GM10248 (cell line): ENCODE measurements at places on chromosomes 7 and 10.

- no peak for DNase-seq
Measured at GRCh38 chr10:98713586-98713985, 266.9 kb upstream of the HPS1 start.

GRCh38 chr10:17871036-17871435, 61.9 kb downstream of the MRC1 start:
- DNase-seq = no peak

DNA sequence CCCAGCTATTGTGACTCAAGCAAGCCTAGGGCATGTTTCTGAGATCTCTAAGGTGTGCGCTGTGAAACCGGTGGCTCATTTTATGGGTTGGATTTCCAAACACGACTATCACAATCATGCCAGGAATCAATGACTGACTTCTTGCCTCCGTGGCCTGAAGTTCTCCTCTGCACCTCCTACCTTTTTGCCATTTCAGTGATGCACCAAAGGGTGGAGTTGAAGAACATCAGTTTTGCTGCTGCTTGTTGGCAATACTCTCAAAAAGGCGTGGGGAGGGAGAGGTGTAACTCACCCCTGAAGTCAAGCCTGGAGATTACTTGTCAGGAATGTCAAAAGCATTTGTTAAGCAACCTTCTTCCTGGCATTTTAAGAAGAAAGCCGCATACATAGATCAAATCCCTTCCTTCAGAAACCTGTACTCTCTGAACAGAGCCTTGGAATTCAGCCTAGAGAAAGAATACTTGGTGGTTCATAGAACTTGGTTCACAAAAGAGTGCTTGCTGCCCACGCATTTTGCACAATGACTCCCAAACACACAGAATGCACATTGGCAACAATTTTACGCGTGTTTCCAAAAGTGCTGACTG, 41.0 kb downstream of the KIAA1217 start:
- DNase-seq = no peak

GRCh38 chr10:31623466-31623865, 304.4 kb downstream of the ZEB1 start:
- no peak for DNase-seq

DNA sequence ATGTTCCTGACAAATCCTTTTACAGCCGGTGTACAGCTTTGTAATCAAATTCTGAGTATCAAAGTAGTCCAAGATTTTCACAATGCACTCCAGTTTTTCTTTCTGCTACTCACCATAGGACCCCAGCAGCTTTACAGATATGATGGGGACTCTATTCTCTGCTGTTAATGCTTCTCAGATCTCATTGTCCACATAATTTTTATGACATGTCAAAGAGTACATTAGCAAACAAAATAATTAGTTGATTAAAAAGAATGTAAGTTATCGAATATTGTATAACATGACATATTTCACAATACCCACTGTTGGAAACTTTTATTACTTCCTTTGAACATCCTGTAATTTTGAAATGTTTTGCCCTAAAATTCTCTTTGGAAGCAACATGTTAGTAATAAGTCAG, 81.4 kb upstream of the KIAA1217 start:
- no peak for DNase-seq

DNA sequence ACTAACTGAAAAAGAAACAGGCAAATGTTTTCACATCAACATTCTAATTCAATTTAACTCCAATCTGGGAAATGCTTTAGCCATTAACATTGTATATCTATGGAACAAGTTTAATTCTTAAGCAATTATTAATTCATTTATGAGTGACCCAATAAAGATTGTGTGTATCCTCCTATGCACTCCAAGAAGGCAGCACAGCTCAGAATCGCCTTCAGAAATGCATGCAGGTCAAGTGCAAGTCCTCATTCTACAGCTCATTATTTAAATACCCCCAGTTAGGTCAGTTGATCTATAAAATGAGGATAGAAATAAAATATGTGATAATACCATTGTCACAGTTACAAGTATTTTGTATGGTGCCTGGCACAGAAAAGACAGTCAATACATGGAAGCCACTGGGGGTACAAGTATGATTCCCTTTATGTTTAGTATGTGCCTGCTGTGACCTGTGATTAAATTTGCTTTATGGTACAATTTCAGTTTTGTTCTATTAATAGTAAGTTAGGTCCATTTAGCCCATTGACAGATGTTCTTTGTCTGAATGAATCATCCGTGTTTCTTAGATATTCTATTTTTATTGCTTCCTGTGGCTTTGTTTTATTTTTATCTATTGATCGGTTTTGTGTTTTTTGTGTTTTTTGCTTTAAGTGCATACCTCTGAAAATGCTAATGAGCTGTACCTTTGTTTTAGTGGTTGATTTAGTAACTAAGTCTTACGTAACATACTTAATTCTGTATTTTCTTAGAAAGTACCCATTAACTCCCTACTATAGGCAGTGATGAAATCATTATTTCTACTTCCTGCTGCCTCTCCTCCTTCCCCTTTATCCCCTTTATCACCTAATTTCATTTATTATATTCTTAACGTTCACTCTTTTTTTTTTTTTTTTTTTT, 42.8 kb downstream of the CPXM2 start:
- no peak for DNase-seq

GRCh38 chr7:24637021-24637420, 63.8 kb downstream of the PALS2 start:
- DNase-seq = no peak

GRCh38 chr7:74655768-74656440, 1.6 kb upstream of the GTF2I start:
- DNase-seq = no peak

DNA sequence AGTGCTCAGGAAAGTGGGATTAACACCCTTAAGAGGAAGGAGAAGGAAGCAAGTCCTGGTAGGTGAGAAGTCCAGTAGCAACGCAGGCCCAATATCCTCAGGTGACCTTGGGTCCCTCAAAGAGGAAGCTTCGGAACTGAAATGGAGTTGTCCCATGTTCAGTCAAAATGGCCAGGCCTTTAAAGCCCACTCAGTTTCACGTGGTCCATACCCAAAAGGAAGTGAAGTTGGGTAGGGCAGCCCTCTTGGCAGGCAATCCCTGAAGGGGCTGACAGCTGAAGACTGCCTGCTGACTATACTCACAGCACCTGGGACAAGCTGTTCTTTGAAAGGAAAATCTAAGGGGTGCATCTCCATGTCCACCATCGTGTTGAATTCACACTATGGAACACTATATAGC, 3.0 kb downstream of the GSAP start:
- no peak for DNase-seq

DNA sequence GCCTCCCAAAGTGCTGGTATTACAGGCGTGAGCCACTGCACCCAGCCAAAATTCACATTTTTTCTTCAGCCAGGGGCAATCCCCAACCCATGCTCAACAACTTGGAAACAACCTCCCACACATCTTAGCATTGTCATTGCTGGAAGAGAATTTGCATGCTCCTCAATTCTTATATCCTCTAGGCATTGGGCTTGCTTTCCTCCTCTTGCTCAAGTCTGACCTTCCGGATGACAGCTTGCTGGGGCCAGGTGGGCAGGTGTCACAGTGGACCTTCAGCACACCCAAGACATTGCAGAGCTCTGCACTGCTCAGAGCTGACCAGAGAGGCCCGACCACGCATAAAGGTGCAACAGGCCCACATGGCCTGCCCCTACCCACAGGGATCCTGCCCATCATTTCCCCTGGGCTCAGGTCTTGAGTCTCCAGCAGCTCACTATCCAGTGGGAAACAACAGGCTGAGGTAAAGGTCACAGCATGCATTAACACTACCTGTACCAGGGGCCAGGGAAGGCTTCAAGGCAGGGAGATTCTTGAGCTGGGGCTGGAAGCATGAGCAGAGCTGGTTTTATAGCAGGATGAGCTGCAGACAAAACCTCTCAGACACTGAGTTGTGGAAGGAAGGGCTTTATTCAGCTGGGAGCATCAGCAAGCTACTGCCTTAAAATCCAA, 6.8 kb upstream of the GPR15LG start:
- no peak for DNase-seq

DNA sequence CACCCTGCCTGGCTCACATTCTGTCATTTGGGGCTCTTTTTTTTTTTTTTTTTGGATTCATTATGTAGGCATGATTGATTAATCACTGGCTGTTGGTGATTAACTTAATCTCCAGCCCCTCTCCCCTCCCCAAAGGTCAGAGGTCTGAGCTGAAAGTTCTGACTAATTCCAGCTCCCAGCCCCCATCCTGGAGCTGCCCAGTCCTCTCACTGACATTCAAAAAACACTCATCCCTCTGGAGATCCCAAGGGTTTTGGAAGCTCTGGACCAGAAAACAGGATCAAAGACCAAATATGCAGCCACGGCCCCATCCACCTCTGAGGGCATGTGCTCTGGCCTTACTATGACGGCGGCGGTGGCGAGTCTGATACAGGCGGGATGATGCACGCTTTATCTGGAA, 53.8 kb downstream of the RBM17 start:
- DNase-seq = no peak

DNA sequence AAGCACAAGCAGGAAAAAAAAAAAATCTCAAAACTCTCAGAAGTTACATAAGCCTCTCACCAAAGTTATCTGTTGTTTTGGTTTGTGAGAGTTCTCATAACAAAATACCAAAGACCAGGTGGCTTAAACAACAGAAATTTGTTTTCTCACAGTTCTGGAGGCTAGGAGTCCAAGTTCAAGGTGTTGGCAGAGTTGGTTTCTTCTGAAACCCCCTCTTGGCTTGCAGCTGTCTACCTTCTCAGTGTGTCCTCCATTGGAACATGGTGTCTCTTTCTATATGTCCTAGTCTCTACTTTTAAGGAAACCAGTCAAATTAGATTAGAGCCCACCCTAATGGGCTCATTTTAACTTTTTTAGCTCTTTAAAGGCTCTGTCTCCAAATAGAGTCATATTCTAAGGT, 44.9 kb downstream of the TNKS2 start:
- DNase-seq = no peak

GRCh38 chr10:34918060-34918775, 103.1 kb upstream of the PARD3 start:
- no peak for DNase-seq

- no peak for DNase-seq
Measured at GRCh38 chr7:105840981-105841749, 35.2 kb downstream of the ATXN7L1 start.

GRCh38 chr7:138097064-138097741, 20.9 kb downstream of the AKR1D1 start:
- peak; percentile 37 for DNase-seq

DNA sequence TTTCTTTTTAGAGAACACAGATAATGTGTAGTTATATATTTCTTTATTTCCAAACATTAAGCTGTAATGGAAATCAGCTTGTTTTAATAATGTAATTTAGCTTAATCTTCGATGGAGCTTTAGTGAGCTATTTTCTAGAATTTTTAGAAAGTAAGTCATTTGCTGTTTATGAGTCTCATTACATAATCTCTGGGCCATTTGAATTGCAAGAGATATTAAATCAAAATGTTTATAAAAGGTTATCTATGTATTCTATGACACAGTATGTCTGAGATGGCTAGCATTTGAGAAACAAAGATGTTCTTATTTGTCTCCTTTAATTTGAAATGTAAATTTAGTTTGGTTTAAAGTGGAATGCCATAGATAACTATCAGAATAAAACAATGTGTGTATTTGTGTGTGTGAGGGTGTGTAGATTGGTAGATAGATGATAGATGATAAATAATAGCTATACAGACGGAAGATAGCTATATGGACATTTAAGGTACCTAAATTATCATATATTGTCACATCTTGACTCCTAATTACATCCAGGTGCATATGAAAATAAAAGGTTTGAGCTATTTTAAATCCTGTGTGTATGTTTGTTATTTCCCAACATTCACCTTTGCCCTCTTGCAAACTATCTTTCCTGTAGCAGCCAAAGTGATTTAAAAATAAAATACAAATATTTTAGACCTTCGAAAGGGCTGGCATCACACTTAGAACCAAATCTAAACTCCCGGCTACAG, 478.0 kb upstream of the KLF6 start:
- DNase-seq = no peak

DNA sequence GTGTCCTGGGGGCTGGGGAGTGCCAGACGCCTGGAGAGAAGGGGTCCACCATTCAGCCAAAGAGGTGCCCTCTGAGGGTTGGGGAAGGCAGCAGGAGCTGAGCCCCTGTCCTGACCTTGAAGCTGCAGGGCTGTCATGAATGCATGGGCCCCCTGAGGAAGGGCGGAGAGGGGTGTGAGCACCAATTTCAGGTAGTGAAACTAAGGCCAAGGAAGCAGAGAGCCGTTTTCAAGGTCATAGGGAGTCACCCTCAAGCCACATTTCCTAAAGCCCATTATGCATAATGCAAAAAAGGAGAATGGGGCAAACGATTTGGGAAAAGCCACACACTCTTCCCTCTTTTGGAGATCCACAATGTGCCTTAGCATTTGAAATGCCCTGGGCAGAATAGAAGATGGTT, 37.2 kb downstream of the FIGNL1 start:
- DNase-seq = no peak

DNA sequence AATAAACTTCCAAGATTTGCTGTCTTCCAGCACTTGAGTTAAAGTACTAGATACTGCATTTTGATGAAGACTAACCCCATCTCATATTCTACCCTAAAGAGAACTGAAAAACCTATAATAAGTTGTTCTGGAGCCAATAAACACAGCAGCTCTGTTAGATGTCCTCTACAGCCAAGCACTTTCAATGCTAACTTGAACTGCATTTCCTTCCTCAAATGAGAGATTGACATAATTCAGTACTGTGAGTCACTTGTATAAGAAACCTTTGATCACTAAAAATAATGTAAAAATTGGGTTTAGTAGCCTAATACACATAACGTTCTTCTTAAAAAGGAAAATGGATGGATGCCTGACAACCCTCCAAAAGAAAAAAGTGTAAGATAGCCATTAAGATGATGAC, 81.3 kb downstream of the ITGB8 start:
- DNase-seq = no peak

DNA sequence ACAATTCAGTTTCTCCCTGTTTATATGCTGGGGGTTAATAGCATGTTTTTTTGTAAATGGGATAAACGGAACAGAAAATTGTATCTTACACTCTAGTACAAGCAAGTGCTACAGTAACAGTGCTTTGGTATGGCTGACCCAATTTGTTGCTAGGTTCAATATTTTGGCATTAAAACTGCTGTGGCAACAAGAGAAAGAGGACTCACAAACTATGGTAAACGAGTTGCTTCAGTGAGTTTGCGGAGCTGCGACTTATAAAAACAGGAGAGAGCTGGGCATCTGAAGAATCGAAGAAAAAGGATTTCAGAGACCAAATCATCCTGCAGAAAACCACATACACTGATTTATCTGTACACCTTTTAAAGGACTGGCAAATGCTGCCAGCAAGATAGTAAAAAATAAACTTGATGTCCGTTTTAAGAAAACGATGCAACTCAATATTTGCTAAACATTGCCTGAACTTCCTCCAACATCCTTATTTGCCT, 2.2 kb downstream of the GLUD1 start:
- no peak for DNase-seq
